Fibroblast of pulmonary artery (primary cell): ENCODE measurements at places on chromosomes 1 and 21.
A peak's percentile ranks its signal among the peaks of the same experiment; 100 is the strongest.

GRCh38 chr1:18875107-18875795, 15.8 kb upstream of the TAS1R2 start:
- peak; percentile 91 for DNase-seq

GRCh38 chr1:5639106-5639722, 353.0 kb downstream of the NPHP4 start:
- DNase-seq, result no peak

GRCh38 chr1:161706482-161707347, at the start of gene FCRLA:
TSS of gene FCRLA (plus strand) at chr1:161707229. CDS start at chr1:161707265, 36 bp downstream.
- DNase-seq, result peak; percentile 89

DNA sequence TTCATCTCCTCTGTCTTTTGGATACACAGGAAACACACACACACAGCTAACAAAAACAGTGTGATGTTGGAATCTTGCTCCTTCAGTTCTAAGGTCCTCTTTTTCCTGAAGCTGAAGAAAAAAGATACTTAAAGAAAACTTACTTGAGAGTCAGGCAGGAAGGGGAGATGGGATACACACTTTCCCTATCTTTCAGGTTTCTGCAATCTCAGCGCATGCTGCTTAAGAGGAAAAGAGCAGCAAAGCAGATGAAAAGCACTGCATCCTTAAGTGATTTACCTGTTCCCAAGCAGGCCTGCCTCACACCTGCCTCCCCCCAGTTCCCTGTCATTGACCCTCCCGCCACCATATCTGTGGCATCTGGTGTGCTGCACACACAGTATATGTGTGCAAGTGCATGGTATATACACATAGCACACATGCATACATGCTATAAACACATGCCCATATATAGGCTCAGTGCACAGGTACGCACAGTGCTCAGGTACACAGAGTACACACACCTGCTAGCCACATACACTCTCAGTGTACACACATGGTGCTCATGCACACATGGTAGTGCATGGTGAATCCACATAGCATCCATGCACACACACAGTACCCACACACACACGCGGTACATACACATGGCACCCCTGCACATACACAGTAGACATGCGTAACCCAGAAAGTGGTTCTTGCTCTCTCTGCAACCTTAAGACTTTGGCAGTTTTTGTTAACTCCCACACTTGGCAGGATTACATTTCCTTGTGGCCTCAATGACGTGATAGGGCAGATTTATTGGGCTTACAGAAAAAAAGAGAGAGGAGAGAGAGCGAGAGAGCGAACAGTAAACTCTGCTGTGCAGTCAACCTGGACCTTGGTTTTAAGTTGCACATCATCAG, 166.9 kb downstream of the TOMM20 start:
- peak; percentile 95 for DNase-seq

GRCh38 chr1:212792396-212792908, 758 bp downstream of the TATDN3 start:
- DNase-seq, result no peak

DNA sequence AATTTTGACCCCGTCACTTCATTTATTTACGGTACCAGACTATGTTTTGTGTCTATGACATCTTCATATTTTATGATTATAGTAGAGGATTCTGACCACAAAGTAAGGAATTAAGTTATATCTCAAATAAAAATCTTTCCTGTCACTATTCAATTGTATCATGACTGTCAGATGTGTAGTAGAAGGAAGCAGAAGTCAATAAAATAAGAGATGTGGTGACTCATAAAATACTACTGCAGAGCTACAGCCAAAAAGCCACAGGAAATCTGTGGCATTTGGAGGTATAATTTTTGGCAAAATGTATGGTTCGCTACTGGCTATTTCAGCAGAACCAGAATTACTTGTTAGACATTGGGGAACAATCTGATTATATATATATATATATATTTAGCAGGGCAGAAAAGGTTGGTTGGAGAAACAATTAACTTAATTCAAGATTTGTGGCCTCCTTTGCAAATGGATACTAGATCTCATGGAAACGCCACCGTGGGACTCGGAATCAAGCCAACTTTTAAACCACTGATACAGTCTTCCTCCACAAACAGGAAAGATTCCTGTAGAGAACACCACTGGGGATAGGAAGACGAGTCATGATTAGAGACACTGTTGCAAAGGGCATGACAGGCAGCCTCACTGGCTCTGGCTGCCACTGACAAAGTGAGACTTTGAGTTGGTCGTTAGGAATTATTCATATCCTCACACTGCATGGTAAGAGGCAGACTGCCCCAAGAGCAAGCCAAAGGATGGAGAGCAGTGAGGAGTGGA, 5.1 kb downstream of the FCRL2 start:
- DNase-seq, result no peak

DNA sequence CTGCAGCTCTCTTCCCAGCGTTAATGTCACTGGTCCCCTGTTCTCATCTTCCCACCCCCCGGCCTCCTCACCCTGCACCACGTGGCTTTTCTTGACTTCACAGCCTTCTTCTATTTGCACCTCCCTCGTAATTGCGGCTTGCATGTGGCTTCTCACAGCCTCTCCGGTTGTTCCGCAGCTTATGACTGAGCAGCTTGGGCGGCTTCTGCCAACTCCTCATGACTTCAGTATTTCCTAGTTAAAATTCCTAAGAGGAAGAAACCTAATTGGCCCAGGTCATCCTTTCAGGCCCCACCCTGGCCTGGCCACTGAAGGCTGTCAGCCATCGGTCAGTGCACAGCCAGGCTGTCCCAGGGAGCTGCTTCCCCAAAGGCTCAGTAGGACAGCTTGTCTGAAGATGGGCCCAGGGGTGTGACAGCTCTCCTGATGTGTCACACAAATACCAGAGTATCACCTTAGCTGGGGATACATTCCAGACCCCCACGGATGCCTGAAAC, 8.6 kb upstream of the RERE start:
- DNase-seq, result peak; percentile 59
